ENCODE measurements at places on chromosomes 6 and 20.

DNA sequence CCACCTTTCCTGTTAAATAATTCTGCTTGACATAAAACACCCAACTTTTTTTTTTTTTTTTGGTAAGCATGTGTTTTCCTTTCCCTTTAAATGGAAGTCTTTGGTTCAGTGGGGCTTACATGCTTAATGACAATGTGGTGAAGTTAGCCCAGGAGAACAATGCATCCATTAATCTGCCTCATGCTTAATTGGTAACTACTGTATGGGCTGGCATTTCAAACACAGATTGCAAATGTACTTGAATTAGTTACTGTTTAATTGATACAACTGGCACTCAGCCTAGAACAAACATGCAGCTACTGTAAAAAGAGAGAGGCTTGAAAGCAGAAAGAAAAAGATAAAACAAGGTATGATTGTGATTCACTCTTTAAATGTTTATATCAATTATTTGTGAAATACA is 483.6 kb upstream of the NOX3 start:
- no peak for DNase-seq

GRCh38 chr6:166776571-166776970 is 149.5 kb upstream of the RPS6KA2 start:
- no peak for DNase-seq

- DNase-seq: no peak
Observed at GRCh38 chr6:804317-804716, 111.4 kb upstream of the EXOC2 start.

DNA sequence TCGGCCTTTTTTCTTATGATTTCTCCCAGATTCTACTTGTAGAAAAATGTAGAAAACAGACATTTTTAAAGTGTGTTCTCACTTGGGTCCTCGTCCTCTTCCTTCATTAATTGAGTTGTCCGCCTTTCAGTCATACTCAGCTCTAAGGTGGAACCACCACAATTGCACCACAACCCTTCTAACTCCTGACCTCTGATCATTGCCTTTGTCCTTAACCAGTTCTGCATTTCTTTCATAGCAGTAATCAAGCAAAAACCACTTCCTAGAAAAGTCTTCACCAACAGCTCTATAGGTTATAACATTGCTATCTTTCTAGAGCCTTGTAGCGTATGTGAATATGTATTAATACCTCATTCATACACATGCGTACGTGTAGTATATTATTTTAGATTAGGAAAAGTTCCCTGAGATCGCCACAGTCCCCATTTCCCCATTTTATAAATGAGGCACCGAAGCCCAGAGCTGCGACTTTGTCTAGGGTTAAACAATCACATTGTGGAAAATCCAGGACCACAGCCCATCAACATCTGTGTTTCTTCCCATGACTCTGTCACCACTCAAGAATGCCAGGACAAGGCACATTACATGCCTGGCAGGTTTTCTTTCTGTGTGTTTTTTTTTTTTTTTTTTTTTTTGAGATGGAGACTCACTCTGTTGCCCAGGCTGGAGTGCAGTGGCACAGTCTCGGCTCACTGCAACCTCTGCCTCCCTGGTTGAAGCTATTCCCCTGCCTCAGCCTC is 175.5 kb downstream of the BTBD3 start:
- DNase-seq: peak; percentile 81

DNA sequence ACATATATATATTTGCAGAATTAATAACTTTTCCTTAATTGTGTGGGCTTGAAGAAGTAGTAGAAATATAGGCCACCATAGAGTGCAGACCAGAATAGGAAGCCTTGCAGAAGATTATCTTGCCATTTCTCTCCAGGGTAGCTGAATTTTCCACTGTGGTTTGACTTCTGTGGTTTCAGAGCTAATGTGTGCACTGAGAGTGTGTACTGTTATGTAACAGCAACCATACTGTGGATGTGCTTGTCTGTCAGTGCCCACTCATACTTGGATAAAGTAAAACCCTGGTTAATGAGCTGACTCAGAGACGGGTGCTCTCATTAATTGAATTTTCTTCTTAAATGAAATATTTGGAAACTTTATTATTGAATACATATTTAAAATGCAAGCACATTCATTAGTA is 57.2 kb downstream of the CEP43 start:
- DNase-seq: peak; percentile 79

- peak; percentile 11 for DNase-seq
Observed at GRCh38 chr6:15770347-15771143, 107.7 kb upstream of the DTNBP1 start.

DNA sequence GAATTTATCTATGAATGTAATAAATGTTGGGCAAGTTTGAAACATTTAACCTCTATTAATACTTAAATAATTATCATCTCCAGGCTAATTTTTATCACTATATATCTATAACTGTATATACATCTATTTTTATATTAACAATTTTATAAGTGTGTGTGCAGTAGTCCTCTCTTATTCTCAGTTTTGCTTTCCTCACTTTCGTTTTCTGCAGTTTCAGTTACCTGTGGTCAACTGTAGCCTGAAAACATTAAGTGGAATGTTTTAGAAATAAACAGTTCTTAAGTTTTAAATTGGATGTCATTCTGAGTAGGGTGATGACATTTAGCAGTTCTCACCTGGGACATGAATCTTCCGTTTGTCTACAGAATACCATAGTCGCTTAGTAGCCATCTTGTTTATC is 379.4 kb upstream of the MAN1A1 start:
- no peak for DNase-seq

- DNase-seq: no peak
Observed at GRCh38 chr6:51526922-51527321, 560.5 kb downstream of the PKHD1 start.

- no peak for DNase-seq
Observed at GRCh38 chr6:157013649-157014304, 236.6 kb downstream of the ARID1B start.

GRCh38 chr20:21137078-21137477 is 11.2 kb downstream of the KIZ start:
- DNase-seq: no peak

- DNase-seq: no peak
Observed at GRCh38 chr6:7332090-7332745, 19.2 kb upstream of the SSR1 start.

DNA sequence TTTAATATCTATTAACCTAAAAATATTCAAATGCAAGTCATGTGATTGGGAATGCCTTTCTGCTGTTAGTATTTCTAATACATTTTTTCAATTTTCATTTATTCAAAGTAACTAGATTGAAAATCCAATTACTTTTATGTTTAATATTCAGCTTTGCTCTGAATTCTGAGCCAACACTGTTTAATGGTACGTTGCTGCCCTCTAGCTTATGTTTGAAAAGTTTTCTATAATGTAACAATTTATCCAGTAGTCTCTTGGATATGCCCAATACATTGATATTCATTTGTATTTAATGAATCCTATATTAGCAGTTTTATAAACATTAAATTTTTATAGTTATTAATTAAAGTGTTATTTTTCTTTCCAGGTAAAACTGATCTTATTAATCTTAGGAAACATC is 47.4 kb downstream of the LGSN start:
- peak; percentile 76 for DNase-seq

DNA sequence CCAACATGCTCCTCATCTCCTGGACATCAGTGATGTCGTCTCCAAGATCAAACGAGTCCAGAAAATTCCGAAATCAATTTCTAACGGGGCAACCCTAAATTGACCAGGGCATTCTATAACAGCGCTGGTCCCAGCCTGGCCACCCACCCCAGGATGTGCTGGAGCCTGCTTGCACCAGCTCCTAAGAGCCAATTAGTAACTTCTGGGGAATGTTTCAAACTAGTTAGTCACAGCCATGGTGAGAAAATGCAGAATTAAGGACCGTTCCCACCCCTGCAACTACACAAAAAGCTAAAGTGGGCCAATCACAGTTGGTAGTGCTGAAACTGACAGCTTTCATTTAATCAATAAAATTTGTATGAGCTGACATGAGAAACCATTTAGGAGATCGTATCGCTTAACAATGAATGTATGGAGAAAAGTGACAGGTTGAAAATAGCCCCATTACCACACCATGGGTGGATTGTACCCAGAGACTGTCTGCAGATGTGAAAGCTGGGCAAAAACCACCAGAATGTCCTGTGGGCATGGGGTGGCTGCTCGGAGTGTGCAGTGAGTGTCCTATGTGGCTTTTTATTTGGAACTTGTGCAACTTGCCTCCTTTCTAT is 165.7 kb upstream of the AFDN start:
- no peak for DNase-seq

- DNase-seq: no peak
Observed at GRCh38 chr6:21850691-21851090, 257.1 kb downstream of the SOX4 start.
